ENCODE measurements at places on chromosomes 1 and 21.

DNA sequence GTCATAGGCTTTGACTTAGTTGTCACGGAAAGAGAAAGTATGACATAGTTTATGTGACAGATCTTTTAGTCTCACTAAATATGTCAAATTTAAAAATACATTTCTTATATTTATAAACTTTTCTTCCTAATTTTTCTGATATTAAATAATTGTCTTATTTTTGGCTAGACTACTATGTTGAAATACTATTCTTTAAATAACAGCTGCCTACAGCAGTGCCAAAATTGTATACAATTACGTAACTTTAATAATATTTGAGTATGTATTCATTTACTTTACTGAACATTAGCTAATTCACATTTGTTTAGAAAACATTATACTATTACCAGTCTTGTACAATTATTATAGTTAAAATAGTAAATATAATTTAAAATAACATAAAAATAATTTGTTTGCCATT is 137.4 kb downstream of the ADGRL4 start:
- no peak for DNase-seq

DNA sequence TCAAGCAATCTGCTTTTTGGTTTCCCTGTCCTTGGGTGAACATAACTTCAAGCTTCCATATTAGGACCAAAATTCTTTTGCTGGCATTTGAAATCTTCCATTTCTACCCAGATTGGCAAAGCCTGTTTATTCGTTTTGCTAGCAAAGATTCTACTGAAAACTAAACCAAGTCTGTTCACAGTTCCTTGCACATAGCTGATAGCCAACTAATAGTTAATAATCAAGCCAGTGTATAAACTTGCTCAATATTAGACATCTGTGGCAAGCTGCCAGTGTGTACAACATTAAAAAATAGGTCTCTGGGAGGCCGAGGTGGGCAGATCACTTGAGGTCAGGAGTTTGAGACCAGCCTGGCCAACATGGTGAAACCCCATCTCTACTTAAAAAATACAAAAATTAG is 6.3 kb downstream of the APP start:
- no peak for DNase-seq

- no peak for DNase-seq
These were observed 41.6 kb downstream of the MFSD2A start for GRCh38 chr1:39996396-39997004.

GRCh38 chr1:200558866-200559459 is 61.6 kb downstream of the KIF14 start:
- peak; percentile 43 for DNase-seq

Data from activated CD4-positive, alpha-beta T cell treated with anti-CD3 and anti-CD28 coated beads, Interleukin-2, Interleukin-4, amounts not matched to agents 100 ng/mL and 50 ng/mL, durations not matched to agents 16 hours and 8 hours (primary cell).